ENCODE measurements at places on chromosomes 3 and 15. TPM values are rescaled to one million over a fixed set of nuclear protein-coding genes. Genes with fewer than 3 reads are reported as not detected.

DNA sequence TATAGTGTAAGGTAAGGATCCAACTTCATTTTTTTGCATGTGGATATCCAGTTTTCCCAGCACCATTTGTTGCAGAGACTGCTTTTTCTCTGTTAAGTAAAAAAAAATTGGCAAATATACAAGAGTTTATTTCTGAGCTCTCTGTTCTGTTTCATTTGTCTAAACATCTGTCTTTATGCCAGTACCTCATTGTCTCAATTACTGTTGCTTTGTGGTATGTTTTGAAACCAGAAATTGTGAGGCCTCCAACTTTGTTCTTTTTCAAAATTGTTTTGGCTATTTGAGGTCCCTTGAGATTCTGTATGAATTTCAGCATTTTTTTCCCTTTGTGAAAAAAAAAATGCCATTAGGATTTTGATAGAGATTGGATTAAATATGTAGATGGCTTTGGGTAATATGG lies 150.5 kb downstream of the MINAR1 start:
- DNase-seq: no peak

- DNase-seq: no peak
Measured at GRCh38 chr15:52796753-52797520, 6.8 kb upstream of the ONECUT1 start.

DNA sequence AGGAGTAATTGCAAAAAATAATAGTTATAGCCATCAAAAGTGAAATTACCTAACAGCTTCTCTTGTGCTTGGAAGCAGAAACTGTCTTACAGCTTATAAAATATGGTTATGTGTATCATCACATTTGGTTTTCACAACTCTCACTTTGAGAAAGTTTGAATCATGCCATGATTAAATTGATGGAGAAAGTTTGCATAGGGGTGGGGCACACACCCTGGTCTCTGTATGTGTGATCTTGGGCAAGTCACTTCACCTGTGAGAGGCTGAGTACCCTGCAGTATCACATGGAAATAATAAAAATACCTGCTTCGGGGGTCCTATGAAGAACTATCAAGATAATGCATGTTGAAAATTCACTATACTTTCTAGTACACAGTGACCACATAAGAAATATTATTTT lies 471.4 kb downstream of the RAP2B start:
- no peak for DNase-seq

GRCh38 chr3:149118724-149119123 lies 10.7 kb upstream of the HPS3 start:
- DNase-seq: no peak

GRCh38 chr15:61309031-61309511 lies 80.0 kb upstream of the RORA start:
- no peak for DNase-seq

- no peak for DNase-seq
Measured at GRCh38 chr3:115418583-115418982, 204.7 kb upstream of the GAP43 start.

GRCh38 chr15:96268442-96269204 lies 61.9 kb upstream of the NR2F2 start:
- DNase-seq: no peak

- peak; percentile 53 for DNase-seq
Measured at GRCh38 chr3:195701042-195701915, 19.5 kb upstream of the MUC20 start.

- DNase-seq: no peak
Measured at GRCh38 chr3:144129536-144130214, 158.1 kb downstream of the DIPK2A start.

SCAANT1 gene
- not detected for total RNA-seq

RASGRP1 gene
- total RNA-seq: 3.1 TPM

EPHB3 gene
- 9.0 TPM for total RNA-seq

CFAP91 gene
- 3.7 TPM for total RNA-seq

Measured in aorta (tissue), 5 donors.